Amygdala (tissue), 56 donors: ENCODE measurements at places on chromosomes 12 and 14.

DNA sequence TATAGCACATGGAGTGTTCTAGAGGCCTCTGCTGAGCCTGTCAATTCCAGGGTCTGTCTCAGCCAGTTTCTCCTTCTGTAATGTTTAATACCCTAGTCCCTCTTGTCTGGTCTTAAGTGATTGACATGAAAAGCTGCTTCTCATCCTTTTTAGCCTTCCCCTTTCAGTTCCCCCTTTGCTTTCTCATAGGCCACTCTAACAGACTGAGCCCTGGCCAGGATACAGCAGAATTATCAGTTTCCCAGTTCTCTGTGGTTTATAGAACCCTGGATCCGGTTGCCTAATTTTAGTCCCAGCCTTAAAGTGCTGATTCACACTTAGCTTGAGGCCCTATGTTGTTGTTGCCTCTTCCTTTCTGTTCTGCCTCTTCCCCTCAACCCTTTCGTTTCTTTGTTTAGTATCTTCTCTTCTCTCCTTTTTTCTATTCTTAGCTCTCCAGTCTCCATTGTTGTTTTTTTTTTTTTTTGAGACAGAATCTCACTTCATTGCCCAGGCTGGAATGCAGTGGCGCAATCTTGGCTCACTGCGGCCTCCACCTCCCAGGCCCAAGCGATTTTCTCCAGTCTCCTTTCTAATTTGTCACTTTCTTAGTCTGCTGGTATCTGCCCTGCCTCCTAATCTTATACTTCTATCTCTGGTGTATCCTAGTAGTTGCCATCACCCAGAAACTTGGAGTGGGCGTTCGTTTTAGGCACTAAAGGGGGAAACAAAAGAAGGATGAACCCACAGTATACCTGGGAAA lies 2.9 kb upstream of the BIN2 start:
- peak; percentile 31 for DNase-seq

- DNase-seq, result no peak
Measured at GRCh38 chr14:81209167-81209836, 11.5 kb downstream of the GTF2A1 start.

GRCh38 chr14:54002653-54003052 lies 46.0 kb upstream of the BMP4 start:
- no peak for DNase-seq

GRCh38 chr12:91721023-91721422 lies 424.6 kb downstream of the BTG1 start:
- no peak for DNase-seq

- no peak for DNase-seq
Measured at GRCh38 chr12:47281667-47282171, 202.0 kb upstream of the AMIGO2 start.

DNA sequence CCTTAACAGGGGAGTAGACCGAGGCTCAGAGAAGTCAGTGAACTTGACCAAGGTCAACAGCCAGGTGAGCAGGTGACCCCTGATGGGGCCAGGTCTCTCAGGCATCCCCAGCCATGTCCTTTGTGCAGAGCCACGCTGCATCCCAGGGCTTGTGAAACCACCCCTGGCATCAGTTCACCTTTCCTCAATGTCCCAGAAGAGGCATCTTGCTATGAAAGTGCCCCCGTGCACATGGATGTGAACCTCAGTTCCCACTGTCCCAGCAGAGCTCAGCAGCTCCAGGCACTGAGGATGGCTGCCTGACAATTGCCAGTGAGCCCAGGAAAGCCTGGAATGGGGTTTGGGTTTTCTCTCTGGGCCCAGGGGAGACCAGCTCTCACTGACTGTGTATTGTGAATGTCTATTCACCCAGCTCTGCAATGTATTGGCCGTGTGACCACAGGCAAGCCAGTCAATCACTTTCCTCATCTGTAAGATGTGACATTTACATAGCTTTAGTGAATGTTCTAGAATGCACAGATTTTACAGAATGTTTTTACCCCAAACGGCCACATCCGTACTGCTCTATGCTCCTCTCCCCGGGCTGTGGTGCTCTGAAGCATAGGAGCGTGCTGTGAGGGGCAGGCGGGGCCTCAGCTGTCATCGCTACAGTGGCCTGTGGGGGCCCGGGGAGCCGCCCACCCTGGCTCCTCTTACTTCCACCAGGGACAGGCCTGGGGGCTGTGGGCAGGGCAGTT lies 4.9 kb downstream of the CACNA2D4 start:
- DNase-seq, result no peak

DNA sequence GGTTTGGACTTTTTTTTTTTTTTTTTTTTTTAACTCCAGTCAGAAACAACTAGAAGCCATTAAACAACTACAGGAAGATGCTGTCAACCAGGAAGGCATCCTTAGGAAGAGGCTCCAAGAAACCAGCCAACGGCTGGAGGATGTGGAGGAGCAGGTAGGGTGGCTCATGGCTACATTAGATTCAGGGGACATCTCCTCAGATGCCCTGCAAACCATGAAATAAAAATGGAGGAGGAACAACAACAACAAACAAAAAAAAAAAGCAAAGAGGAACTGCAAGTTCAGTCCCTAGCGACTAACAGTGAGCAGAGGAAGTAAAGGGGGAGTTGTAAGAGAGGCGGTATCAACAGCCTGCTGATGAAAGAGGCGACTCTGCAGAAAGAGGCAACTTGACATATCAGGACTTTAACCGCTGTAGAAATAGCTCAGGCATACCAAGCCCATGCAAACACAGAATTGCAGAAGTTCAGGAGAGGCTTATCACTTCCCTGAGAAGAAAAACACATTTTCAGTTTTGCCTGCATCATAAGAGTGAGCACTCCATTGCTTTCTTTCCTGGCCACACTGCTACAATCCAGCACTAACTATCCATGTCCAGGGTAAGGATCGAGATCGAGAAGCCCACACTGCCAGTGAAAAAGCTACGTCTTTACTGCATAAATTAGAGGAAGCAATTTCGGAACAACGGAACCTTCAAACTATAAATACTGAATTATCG lies 103.5 kb upstream of the BCAT1 start:
- DNase-seq, result no peak

GRCh38 chr14:44988694-44989093 lies 26.7 kb downstream of the TOGARAM1 start:
- no peak for DNase-seq

GRCh38 chr14:91154851-91155625 lies 41.2 kb downstream of the DGLUCY start:
- no peak for DNase-seq

GRCh38 chr12:7642876-7643309 lies 22.8 kb downstream of the APOBEC1 start:
- no peak for DNase-seq

DNA sequence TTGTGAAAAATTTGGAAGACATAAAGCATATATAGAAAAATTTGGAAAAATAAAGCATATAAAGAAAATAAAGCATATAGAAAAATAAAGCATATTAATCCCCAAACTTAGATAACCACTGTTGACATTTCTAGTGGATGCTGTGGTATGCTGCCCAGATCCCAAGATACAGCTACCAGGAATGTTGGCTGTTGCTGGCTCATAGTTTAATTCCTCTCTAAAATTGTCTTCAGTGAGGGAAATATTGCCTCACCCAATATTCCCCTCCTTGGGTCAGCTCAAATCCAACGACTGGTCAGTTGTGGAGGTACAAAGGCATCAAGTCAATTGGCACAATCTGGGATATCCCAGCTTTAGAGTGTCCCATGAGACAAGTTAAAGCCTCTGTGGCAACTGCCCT lies 10.1 kb upstream of the KICS2 start:
- DNase-seq, result no peak

- DNase-seq, result no peak
Measured at GRCh38 chr12:115468087-115468510, 784.1 kb upstream of the TBX3 start.

DNA sequence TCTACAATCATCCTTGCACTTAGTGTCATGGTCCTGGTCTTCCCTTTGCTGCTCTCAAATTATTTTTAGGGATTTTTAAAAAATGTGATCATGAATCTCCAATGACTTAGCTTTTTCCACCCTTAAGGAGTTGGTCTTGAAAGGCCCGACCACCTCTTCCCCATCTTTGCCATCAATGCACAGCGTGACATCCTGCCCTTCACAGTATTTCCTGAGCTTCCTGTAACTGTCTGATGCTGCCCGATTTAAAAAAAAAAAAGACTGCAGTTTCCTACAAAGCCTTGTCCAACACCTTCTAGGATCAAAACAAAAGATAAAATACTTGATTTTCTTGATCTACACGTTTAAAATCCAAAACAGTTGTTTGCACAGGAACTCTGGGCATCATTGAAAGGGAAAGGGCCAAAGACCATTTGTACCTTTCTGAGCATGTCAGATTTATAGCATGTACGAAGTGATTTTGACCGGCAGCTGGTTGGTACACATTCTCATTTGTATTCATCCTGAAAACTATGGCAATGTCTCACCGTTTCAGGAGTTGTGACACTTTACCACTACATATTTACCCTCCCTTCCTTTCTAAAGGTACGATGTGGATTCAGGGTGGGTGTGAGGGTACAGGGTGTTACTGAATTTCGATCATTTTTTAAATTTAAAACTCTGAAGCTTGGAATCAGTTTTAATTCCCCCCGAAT lies 7.4 kb upstream of the ELK3 start:
- DNase-seq, result no peak

- no peak for DNase-seq
Measured at GRCh38 chr14:58540749-58541632, 96.8 kb upstream of the DACT1 start.

DNA sequence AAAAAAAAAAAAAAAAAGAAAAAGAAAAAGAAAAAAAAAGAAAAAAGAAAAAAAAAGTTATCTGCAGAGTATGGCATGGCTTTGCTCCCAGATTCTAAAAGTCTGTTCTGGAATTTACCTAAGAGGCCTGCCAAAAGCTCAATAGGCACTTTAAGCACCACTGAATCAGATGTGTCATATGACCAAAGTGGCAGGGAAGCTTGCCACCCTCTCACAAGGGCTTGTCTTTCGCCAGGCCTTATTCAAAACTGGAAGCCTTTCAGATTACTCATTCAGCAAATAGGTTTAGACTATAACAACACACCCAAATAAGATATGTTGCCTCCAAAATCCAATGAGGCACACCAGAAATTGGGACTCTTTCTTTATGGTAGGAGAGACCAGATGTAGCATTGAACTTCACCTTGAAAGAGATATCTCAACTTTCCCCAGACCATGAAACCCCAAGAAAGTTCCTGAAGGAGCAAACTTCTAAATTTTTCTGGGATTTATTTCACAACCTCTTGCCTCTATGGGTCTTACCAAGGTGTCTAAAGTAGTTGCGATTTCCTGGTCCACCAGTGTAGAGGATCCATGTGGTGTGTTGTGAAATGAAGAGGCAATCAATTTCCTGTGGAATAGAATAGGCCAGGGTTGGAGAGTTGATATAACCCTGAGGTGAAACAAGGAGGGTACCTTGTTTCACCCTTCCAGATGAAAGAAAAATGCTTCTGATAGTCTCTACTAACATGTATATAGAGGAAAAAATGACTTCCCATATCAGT lies 218.8 kb downstream of the DAD1 start:
- no peak for DNase-seq

DNA sequence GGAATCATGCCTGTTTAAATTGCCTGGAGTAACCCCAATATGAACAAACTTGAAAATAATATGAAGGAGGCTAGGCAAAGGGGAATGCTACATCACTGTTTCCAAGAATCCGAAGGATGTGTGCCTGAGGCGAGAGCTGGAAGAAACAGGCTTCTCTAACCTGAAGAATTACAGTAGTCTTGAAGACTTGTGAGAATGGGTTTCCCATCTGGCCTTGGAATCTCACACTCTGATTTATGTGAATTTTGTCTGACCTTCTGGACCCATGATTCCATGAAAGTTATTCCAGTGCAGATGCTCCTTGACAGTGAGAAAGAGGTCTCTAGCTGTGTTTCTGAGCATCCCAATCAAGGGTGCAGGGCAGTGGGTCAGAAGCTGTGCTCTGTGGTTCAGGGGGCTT lies 122.1 kb upstream of the PARP11 start:
- no peak for DNase-seq

GRCh38 chr12:19988001-19988400 lies 380.3 kb upstream of the PDE3A start:
- DNase-seq, result no peak

DNA sequence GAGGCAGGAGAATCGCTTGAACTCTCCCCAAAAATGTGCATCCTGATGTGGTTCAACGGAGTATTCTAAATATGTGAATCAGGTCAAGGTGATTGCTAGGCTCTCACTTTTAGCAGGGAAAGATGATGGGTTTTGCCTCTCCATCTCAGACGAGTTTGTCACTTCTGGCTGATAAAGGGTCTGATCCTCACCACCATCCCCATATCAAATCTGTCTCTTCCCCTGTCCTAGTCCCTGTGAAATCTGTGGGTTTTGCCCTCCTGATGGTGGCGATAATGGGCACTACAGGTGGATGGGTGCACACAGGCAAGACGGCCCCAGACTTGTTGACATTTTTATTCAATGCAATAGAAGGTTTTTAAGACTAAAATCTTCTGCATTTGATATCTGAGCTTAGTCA lies 384.6 kb downstream of the GLT1D1 start:
- DNase-seq, result no peak

DNA sequence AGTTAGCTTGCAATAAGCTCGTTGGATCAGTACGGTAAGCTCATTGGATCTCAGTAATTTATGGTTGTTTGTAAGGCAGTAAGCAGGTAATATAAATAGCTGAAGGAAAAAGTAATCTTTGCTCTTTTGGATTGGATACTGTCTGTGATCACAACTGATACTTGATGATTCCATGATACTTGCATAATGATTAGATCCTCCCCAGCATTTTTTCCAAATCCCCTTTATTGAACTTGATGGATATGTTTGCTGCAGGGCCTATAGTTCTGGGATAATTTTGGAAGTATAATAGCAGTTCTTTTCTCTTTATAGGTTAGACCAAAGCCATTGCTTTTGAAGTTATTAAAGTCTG lies 5.2 kb downstream of the MDM2 start:
- no peak for DNase-seq

DNA sequence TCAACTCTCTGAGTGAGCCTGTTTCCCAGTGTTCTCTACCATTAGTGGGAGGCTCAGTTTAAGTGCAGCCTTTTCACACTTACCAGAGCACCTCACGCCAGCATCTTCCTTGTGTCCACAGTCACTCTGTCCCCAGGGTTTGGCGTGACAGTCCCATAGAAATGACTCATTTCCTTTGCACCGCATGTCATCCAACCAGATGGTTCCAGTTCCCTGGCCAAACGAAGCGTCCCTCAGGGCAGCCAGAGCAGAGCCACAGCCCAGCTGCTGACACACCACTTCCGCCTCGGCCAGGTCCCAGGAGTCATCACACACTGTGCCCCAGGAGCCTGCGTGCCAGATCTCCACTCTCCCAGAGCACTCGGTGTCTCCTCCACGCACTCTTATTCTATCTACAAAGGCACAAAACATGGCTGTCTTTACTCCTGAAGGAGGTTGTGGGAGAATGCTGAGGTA lies 65.4 kb downstream of the ACSM4 start:
- no peak for DNase-seq

- no peak for DNase-seq
Measured at GRCh38 chr12:28708918-28709371, 440.1 kb upstream of the FAR2 start.
